ENCODE measurements at places on chromosomes 6 and 20. TPM values are rescaled to one million over a fixed set of nuclear protein-coding genes. Genes with fewer than 3 reads are reported as not detected.

Gene RIPPLY2
- not detected for total RNA-seq

Gene SRMS
- not detected for total RNA-seq

Gene HLA-C
- 516 TPM for total RNA-seq

Gene TTBK1
- total RNA-seq = not detected

Gene C6orf58
- total RNA-seq = not detected
